AG04450 (cell line): ENCODE measurements at places on chromosomes 2 and 18.

DNA sequence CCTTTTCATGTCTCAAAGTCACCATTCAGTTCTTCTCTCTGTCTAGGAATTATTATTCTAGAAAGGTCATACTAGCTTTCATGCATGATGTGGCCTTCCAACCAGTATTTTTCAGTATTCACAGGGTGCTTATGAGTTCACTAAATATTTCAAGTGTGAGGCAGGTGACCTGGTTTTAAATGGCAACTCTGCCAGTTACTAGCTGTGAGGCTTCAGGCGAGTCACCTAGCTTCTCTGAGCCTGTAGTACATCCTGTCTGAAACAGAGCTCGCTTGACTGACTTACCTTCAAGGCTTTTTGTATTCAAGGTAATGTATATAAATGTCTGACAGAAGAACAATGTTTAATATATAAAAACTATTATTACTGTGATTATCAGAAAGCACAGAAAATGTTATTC is 19.4 kb upstream of the ACVR1 start:
- no peak for DNase-seq

DNA sequence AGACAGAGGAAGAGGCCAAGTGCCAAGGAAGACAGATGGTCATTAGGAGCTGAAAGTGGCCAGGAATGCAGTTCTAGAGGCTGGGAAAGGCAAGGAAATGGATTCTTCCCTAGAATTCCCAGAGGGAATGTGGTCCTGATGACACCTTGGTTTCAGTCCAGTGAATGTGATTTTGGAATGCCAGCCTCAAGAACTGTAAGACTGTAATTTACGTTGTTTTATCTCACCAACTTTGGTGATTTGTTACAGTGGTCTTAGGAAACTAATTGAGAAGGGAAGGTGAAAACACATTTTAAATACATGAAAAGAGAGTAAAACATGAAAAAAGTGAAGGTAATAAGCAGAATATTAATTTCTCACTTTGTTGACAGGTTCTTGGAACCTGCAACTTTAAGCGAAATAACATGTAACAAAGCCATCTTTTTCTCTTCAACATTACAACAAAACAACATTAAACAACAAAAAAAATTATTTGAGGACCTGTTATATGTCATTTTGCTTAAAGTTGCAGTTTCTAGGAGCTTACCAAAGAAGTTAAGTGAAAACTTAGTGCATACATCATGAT is 370.2 kb downstream of the METTL4 start:
- DNase-seq, result no peak

DNA sequence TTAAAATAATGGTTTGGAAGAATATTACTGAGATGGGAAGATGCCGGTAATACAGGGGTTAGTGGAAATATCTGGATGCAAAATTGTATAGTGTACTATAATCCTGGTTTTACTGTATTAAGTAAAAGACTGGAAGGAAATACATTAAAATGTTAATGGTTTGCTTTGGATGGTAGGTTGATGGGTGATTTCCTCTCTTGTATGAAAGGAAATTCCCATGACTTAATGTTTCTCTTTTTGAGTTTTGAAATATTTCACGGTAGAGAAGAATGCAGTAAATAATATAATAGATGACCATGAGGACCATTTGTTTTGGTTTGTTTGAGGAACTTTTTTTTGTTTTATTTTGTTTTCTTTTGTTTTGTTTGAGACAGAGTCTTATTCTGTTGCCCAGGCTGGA is 8.2 kb downstream of the SPTBN1 start:
- no peak for DNase-seq

DNA sequence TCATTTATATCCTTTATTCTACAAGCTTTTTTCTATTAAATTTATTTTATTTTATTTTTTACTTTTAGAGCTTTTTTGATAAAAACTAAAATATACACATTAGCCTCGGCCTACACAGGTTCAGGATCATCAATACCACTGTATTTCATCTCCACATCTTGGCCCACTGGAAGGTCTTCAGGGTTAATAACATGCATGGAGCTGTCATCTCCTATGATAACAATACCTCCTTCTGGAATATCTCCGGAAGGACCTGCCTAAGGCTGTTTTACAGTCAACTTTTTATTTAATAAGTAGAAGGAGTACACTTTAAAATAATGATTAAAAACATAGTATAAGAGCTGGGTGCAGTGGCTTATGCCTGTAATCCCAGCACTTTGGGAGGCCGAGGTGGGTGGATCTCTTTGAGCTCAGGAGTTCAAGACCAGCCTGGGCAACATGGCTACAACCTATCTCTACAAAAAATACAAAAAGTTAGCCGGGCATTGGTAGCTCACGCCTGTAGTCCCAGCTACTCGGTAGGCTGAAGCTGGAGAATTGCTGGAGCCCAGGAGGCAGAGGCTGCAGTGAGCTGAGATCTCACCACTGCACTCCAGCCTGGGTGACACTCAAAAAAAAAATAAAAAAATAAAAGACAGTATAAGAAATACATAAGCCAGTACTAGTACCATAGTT is 15.7 kb upstream of the DGUOK start:
- DNase-seq, result no peak

DNA sequence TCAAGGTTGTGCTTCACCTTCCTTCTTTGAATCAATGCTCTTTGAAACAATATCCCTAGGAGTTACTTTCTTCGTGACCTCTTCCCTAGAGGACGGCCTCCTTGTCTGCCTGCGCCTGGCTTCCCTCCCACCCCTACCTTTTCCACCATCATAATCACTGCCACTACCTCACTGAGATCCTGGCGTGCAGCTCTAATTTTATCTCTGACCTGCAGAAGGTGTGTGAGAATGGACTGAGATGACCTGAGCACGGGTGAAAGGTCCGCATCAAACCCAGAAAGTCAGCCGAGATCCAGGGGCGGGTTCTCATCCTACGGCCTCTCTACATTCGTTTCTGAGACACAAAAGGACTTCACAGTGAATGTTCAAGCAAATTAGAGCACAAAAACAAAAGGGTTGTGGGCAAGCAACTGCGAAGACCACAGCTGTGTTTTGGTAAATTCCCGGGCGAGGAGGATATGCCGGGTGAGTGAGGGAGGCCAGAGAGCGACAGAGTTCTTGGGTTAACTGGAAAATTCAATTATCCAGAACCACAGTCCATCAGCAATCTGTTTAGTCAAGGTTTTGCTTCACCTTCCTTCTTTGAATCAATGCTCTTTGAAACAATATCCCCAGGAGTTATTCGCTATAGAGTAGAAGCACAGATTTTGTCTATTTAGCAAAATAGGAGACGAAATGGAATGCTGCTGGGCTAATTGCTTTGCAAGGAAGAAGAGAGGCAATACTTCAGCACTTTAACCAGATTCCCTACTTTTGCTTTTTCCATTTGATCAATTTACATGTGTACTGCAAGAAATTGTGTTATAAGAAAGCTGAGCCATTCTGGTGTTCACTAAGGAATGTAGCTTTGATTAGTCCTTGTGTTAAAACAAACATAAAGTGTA is 212.6 kb downstream of the ACKR3 start:
- DNase-seq, result no peak

GRCh38 chr2:230913406-230914143 is 11.5 kb downstream of the GPR55 start:
- DNase-seq, result no peak

DNA sequence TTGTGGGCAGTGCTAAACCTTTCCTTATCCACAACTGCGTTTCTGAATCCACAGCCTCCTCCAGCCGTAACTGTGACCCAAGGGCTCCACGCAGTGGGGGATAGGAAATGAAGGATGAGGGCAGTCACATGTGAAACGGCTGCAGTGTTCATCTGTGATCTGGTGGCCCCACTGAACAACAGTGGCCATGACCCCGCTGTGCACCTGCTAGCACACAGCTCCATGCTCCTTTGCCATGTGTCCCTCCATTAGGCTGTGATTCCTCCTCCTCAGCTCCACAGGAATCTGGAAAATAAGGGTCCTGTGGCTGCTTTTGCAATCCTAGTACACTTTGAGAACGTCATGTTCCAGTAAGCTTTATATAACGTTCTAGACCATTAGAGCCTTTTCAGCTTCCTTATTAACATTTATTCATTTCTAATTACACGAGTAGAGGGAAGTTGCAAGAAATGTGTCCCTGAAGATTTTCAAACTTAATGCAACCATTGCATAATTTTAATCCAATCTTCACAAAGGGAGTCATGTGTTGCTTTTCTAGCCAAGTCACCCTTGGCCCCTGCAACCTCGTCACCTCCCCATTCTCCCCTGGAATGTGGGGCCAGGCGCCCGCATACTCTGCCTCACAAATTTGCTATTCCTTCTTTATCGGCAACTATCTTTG is 7.1 kb upstream of the NAPG start:
- no peak for DNase-seq

GRCh38 chr2:46999857-47000678 is 84.5 kb upstream of the MCFD2 start:
- no peak for DNase-seq

- DNase-seq, result no peak
Measured at GRCh38 chr2:227877421-227878310, 6.2 kb downstream of the DAW1 start.
